ENCODE measurements at places on chromosomes 4 and X. TPM values are rescaled to one million over a fixed set of nuclear protein-coding genes. Genes with fewer than 3 reads are reported as not detected.

CT83 gene
- total RNA-seq, result not detected

KDM5C gene
- total RNA-seq, result 115 TPM

TBC1D8B gene
- total RNA-seq, result 17.9 TPM

DNA sequence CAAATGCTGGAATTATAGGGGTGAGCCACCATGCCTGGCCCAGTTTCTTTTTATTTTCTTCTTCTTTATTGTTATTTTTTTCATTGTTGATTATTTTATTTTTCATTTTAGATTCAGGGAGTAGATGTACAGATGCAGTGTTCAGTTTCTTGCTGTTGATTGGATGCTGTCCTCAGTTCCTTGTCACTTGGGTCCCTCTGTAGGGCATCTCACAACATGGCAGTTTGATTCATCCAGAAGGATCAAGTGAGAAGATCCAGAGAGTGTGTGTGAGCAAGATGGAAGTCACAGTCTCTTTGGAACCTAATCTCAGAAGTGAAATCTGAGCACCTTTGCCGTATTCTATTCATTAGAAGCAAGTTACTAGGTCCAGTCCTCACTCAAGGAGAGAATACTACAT lies 20.9 kb downstream of the HMGB3 start:
- DNase-seq, result no peak

DNA sequence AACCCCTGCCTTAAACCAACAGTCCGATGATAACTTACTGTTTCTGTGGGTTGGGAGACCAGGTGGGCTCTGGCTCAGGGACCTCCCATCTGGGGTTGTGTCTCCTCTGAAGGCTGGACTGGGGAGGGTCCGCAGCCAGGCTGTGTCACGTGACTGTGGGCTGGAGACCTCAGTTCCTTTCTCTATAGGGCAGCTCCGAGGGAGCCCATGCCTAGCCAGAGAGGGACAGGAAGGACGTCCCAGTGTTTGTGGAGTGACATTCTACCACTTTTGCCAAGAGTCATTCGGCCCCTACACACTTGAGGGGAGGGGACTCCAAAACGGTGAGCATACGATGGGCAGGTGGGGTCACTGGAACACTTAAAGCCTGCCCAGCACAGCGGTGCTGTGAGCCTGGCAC lies 4.5 kb downstream of the PCGF3 start:
- DNase-seq, result no peak

DNA sequence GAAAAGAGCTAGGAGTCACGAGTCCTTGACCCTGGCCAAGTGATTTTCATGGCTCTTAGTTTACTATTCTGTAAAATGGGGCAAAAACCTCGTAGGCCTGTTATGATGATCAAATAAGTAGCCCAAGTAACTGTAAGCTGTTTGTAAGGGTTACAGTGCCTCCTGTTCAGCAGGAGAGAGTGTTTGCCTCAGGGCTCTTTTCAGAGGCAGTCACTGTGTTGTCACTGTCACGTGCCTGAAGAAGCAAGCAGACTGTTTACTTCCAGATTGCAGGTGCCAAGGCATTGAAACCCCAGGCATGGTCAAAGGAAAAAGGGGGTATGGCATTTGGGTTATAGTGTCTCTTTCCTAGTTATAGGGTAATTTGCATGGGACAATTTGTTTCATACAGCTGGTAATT lies 4.5 kb downstream of the RAB39B start:
- DNase-seq, result no peak

DNA sequence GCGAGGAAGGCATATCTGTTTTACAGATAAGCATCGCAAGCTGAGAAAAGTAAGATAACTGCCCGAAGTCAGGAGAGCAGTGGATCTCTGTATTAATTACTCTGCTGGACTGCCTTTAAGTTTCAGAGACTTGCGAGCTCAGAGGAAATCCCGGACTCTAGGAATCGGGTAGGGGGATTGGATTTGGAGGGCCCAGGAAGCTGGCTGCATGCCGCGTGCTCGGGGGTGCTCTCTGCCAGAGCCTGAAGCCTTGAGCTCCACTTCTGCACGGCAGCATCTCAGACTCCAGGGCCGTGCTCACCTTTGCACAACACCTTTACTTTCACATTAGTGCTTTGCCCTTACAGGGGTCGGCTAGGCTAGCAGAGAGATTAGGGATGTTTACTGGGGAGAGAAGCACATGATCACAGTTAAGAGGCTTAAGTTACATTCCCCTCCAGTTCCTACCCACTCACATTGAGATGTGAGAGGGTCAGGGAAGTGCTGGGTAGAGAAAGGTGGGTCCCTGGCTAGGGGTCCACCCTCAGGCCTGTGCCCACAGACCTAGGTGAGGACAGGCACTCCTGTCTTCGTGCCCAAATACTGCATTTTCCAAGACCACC lies 57.0 kb downstream of the TRIML1 start:
- DNase-seq, result no peak

VCX3B gene
- not detected for total RNA-seq

Measured in colonic mucosa (tissue), 4 donors.